ENCODE measurements at places on chromosomes 6 and 20.
A peak's percentile ranks its signal among the peaks of the same experiment; 100 is the strongest.

- no peak for DNase-seq
Measured at GRCh38 chr6:26122402-26122792, 35.2 kb downstream of the HFE start.

DNA sequence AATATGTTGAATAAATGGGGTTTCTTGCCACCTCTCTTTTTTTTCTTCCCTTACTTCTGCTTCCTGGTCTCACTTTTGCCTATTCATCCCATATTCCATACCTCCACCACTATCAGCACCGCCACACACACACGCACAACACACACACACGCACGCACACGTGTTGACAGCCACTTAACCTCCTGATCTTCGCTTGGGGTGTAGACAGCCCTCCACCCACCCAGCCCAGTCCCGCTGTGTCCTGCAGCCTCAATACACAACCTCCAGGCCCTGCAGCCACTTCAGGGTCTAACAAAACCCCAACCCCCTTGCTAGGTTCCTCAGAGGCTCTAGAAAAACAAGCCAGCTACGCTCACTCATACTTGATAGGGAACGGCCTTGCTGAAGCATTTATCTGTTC, 72.3 kb downstream of the LINC00237 start:
- no peak for DNase-seq

- DNase-seq, result peak; percentile 10
Measured at GRCh38 chr6:82568290-82568993, 204.8 kb downstream of the TPBG start.

GRCh38 chr6:146785001-146785585, 186.3 kb downstream of the ADGB start:
- DNase-seq, result no peak

DNA sequence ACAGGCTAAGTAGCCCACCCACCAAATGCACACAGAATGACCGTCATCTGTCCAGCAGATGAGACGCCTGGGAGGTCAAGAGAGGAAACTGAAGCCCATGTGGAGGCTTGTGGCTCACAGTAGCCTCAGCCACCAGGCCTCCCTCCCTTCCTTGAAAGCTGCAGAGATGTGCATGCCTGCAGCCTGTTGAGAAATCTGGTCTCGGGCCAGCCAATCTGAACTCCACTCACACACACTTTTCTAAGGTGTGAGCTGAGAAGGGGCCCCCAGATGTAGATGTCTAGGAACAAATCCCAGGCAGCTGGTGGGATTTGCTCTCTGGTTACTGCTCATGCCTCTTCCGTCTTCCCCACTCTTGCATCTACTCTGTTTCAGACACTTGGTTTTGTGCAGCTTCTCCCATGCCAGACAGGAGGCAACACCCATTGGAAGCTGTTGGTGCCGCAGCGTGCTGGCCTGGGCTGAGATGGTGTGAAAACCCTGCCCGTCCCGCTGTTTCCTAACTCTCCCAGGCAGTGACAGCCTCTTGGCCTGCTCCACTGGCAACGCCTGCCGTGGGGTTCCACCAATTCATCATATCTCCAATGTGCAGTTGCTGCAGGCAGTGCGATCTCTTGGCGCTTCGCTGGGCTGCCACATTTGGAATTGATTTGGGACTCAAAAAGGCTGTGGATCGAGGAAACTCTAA, 24.1 kb upstream of the PAX1 start:
- no peak for DNase-seq

GRCh38 chr6:165884813-165885765, 222.0 kb upstream of the PDE10A start:
- DNase-seq, result peak; percentile 79

DNA sequence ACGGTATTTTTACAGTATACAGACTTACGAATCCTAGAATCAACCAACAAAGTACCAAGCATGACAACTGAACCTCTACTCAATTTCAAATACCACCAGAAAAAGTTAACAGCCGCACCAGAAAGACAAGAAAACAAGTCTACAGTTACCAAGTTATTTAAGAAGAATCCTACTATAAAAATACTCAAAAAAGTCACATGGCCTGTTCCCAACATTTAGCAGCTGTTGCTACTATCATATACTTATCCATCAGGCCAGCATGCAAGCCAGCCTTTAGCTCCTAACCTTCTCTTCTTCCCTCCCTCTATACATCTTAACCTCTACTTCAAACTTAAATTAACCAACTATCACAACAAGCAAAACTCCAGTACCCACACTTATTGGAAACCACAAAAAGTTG, 1.9 kb downstream of the SYNCRIP start:
- peak; percentile 18 for DNase-seq
